H9 (cell line): ENCODE measurements at places on chromosomes 1 and 21. TPM values are rescaled to one million over a fixed set of nuclear protein-coding genes. Genes with fewer than 3 reads are reported as not detected.

DNA sequence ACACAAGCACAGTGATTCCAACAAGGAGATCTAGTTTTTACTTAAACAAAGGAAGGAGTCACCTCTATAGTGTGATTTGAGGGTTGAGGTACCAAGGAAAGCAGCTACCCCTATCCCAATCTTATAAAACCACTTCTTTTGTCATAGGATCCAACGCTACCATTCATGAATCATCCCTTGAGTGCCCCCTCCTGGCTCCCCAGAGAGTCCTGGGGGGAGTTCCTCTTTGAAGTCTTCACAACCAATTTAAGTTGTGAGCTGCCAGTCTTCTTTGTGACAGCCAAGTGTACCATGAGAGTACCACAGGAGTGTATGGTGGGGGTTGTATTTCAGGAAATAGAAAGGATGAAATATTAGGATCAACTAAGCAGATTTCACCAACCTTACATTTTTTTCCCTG, 39.1 kb upstream of the NHLH2 start:
- no peaks in the 10 kb centered on the region for H3K27me3 ChIP-seq
- no peaks in the 10 kb centered on the region for H3K36me3 ChIP-seq
- H3K4me3 ChIP-seq: no peak overlapping the region
- H3K27ac ChIP-seq: no peak overlapping the region
- peaks cover 3% of the 10 kb centered on the region; the same call in 1 of the 2 replicates for H3K4me1 ChIP-seq

DNA sequence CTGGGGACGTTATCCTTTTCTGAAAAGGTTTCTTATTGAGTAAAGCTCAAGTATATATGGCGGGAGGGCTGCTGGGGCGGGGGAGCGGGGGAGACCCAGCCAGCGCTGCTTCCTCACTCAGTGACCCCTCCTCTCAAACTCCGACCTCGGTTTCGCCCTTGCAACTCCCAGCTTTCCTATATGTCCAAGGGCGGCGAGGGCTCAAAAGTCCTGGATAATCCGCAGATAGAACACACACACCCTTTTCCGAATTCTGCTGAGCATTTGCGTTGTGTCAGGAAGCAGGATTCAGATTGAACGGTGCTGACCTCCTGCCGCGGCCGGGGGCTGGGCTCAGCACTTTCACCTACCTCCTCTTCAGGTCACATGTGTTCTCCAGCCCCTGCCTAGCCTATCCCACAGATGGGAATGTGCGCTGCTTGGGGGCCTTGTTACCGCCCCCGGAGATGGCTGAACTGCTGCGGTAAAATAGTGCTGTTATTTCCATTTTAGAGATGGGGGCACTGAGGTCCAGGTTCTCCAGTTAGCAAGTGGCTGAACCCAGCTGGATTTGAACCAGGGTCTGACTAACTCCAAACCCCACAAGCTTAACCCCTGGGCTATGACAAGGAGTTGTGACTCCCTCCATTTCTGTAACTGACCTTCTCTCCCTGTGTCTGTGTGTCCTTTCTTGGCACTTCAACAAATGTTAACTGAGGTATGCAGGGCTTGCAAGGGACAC, 795 bp upstream of the AHDC1 start:
- H3K4me1 ChIP-seq: peaks cover 15% of the 10 kb centered on the region
- no peaks in the 10 kb centered on the region; the same call in 1 of the 2 replicates for H3K27me3 ChIP-seq
- peak; percentile 77 for DNase-seq
- H3K27ac ChIP-seq: no peak overlapping the region
- peak overlapping the region; percentile 90 for H3K4me3 ChIP-seq
- H3K36me3 ChIP-seq: no peaks in the 10 kb centered on the region

DNA sequence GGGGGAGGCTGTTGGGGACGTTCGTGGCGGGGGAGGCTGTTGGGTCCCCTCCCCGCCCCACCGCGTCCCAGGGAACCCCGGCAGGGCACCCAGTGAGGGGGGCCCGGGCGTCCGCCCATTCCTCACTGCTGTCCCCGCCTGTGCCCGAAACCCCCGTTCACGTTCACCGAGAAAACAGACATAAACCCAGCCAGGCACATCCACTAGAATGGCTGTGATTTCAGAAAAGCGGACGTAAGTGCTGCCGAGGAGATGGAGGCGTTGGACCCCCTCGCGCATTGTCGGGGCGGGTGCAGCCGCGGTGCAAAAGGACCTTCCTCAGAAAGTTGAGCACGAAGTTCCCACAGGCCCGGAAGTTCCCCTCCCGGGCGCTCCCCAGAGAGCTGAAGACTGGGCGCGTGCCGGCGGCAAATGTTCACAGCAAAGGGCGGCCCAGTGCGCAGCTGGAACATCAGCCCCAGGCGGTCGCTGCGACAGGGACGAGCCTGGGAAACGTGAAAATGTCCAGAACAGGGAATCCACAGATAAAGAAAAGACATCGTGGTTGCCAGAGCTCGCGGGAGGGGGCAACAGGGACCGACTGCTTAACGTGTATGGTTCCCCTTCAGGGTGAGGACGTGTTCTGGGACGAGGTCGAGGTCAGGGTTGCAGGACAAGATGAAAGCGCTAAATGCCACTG, 18.5 kb upstream of the SAMD11 start:
- peak overlapping the region; percentile 81 for H3K4me3 ChIP-seq
- H3K4me1 ChIP-seq: no peaks in the 10 kb centered on the region
- no peak overlapping the region for H3K27ac ChIP-seq
- H3K27me3 ChIP-seq: peaks cover 19% of the 10 kb centered on the region; the same call in 1 of the 2 replicates

- no peak overlapping the region for H3K27ac ChIP-seq
- H3K36me3 ChIP-seq: no peaks in the 10 kb centered on the region
- H3K27me3 ChIP-seq: no peaks in the 10 kb centered on the region
- no peak overlapping the region for H3K4me3 ChIP-seq
Measured at GRCh38 chr21:26432410-26432809, 140.7 kb downstream of the CYYR1 start.

- no peaks in the 10 kb centered on the region for H3K4me1 ChIP-seq
- H3K27me3 ChIP-seq: no peaks in the 10 kb centered on the region
- H3K27ac ChIP-seq: no peak overlapping the region
- H3K36me3 ChIP-seq: no peaks in the 10 kb centered on the region; the same call in 2 of the 3 replicates
Measured at GRCh38 chr1:56077206-56077605, 502.2 kb downstream of the PLPP3 start.

DNA sequence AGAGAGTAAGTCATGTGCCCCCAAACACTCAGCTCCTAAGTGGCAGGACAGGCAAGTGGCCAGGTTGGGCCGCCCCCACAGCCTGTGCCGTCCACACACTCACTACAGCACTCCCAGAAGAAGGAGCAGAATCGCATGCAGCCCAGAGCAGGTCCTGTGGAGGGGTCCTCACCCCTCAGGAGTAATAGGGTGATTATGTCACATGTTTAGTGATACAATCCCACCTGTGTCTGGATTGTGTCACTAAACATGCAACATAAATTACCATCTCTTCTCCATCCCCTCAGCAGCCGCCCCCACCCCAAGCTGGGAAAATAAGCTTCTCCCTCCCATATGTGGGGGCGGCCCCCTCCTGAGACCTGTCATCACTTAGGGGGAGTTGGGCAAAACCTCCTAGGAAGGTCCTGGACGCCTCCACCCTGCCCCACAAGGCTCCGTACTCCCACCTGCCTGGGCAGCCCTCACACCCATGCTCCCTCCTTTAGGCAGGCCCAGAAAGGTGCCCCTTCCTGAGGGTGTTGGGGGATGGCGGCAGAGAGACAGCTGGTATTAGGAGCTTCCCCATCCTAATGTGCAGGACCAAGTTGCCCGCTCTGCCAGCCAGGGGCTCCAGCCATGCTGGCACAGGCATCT, 56.9 kb downstream of the STUM start:
- H3K27ac ChIP-seq: no peak overlapping the region
- H3K4me3 ChIP-seq: no peak overlapping the region
- no peaks in the 10 kb centered on the region for H3K36me3 ChIP-seq
- DNase-seq: no peak
- no peaks in the 10 kb centered on the region; the same call in 1 of the 2 replicates for H3K4me1 ChIP-seq

DNA sequence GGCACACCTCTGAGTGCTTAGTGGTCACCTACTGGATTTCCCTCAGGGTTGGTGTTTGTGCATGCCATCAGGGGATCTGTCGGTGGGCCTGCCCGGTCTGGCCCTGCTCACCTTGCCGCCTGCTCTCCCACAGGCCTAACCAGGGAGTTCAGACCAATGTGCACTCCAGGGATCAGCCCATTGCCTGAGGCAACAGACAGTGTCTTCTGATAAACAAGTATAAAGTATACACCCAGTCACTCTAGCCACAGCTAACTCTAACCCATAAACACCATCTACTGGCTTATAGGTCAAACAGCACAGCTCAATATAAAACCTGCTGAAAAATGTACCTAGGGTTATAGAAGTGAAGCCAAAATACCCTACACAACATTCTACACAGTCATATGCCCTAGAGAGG, 1300.0 kb downstream of the PLA2G4A start:
- no peaks in the 10 kb centered on the region for H3K4me1 ChIP-seq
- H3K27me3 ChIP-seq: no peaks in the 10 kb centered on the region
- H3K36me3 ChIP-seq: no peaks in the 10 kb centered on the region
- DNase-seq: peak; percentile 30
- no peak overlapping the region for H3K27ac ChIP-seq

GRCh38 chr1:12336413-12336812, 106.6 kb downstream of the VPS13D start:
- no peaks in the 10 kb centered on the region for H3K27me3 ChIP-seq
- peaks cover 3% of the 10 kb centered on the region; the same call in 1 of the 2 replicates for H3K4me1 ChIP-seq
- DNase-seq: no peak

DNA sequence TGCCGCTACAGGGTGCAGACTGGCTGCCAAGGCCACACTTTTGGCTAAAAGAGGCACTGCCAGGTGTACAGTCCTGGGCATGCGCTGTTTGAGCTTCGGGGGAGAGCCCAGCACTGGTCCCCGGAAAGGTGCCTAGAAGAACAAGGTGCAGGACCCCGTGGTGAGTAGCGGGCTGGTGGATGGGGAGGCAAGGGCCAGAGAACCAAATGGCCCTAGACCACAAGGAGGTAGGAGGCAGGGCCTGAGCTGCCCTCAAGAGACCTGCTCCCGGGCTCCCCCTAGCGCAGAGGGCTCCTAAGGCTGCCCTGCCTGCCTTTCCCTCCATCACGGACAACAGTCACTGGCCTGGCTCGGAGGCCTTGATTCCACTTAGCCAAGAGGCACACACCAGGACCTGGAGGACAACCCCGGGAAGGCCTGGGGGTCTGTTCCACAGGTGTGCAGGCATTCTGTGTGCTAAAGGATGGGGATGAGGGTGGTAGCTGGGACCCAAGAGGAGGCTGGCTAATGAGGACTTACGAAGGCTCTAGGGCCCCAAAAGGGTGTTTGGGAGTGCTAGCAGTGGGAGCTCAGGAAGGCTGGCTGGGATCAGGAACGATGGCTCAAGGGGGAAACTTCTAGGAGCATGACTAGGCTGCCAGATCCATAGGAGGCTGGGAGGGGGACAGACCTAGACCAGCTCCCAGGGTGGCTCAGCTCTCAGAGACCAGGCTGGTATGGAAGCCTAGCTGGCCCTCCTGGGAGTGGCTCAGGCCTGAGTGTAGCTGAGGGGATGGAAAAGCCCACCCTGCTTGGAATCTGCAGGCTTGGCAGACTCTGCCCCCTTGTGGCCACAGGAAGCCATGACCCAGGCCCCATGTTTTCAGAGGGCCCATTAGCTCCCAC, 742 bp downstream of the ARTN start:
- DNase-seq: peak; percentile 93
- H3K27ac ChIP-seq: no peak overlapping the region
- H3K36me3 ChIP-seq: peaks cover 6% of the 10 kb centered on the region; the same call in 1 of the 2 replicates
- peaks cover 8% of the 10 kb centered on the region; the same call in 1 of the 2 replicates for H3K4me1 ChIP-seq
- no peaks in the 10 kb centered on the region for H3K27me3 ChIP-seq

The CYYR1 gene
- 13.1 and 13.6 TPM in 2 replicates for total RNA-seq

The KCNT2 gene
- 8.4 and 9.1 TPM in 2 replicates for total RNA-seq

The GPA33 gene
- total RNA-seq: 0.11 TPM in 1 of 2 replicates, not detected in the other

The CHD5 gene
- 0.99 and 1.6 TPM in 2 replicates for total RNA-seq

The VSIG8 gene
- total RNA-seq: not detected in 2 replicates

The VWA5B1 gene
- total RNA-seq: 0.18 TPM in 1 of 2 replicates, not detected in the other

The IL24 gene
- not detected in 2 replicates for total RNA-seq

The BNIPL gene
- total RNA-seq: 1.2 and 1.5 TPM in 2 replicates

The CD52 gene
- 3.8 and 4.1 TPM in 2 replicates for total RNA-seq
